Activated CD4-positive, alpha-beta T cell treated with anti-CD3 and anti-CD28 coated beads, Interleukin-2, amount 50 U/mL, for 48 hours (primary cell): ENCODE measurements at places on chromosomes 2 and 18.

DNA sequence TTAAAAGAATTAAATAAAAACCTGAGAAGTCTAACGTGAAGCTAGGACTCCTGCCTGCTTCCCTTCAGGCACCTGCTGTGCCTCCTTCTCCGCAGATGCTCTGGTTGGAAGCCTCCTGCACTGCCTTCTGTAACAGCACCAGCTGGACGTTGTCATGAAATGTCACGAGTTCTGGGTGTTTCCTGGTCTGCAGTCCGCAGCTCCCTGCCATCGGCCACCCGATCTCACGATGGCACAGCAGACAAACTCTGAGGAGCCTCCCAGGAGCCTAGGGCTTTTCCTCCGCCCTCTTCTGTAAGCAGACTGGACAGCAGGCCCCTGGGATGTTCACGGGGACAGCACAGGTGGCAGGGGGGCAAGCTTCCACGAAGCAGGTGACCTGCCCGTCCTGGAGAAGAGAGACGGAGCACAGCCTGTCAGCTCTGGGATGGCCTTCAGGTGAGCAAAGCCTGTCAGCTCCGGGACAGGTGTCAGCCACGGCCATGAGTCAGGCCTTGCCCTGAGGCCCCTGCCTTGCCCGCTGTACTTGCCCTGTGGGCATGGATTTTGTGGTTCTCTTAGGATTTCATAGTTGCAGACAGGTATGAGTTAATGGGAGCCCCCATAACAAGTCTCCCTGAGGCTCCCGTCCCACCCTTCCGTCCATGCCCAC lies 110.3 kb downstream of the PXDN start:
- no peak for DNase-seq

- no peak for DNase-seq
Observed at GRCh38 chr2:20094955-20095354, 43.5 kb upstream of the LAPTM4A start.

- no peak for DNase-seq
Observed at GRCh38 chr18:58579561-58580047, 49.3 kb downstream of the ALPK2 start.

GRCh38 chr2:236899146-236899545 lies 186.5 kb upstream of the COPS8 start:
- DNase-seq = no peak
